ENCODE measurements at places on chromosomes 7 and 10.

DNA sequence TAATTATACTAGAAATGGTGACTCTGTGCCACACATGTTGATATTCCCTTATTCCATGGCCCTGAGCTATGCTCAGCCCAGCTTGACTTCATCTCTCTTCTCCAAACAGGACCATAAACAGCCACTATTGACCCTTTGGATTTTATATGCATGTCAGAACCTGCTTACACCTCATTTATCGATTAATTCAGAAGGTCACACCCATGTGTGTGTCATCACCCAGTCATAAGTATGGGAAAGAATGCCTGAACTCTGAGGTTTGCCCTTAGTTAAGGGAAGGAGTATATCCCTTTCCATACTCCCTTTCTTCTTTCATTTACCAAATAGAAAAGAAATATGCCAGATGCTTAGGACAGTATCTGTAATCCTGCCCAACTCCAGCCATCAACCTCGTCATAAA is 602.3 kb downstream of the SORCS3 start:
- no peak for DNase-seq

GRCh38 chr10:35568483-35569015 is 36.6 kb upstream of the GJD4 start:
- no peak for DNase-seq

- DNase-seq = no peak
Measured at GRCh38 chr7:159211540-159212182, 67.0 kb upstream of the VIPR2 start.

DNA sequence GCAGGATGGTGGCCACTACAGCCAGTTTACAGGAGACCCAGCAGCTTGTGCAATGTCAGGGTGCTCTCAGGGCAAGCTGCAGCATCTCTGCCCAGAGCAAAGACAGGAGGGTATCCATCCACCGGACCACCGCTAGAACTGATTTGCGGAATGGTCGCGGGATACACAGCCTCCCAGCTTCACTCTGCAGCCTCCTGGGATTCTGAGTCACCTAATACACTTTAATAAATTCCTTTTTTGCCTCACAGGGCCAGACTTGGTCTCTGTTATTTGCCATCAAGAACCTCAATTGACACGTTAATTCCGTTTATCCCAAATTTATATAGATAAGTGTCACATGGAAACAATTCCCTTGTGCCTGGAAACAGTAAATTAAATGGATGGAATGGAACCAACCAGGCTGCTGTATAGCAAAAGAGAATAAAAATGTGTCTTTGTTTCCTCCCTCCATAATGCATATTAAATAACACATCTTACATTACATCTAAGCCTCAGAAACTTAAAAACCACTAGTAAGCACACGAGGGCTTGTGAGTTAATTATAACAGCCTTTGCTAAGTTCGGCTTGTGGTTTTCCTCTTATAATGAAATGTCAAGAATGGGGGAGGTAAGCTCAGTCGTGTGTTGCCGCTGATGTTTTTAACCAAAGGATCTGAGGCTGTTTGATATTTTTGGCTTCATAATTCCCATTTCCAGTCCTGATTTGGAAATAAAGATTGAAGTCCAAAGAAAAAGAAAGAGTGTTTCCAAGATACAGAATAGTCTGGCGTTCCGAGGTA is 52.1 kb downstream of the ADRB1 start:
- DNase-seq = no peak

- DNase-seq = no peak
Measured at GRCh38 chr7:918441-919113, 35.9 kb downstream of the ADAP1 start.

DNA sequence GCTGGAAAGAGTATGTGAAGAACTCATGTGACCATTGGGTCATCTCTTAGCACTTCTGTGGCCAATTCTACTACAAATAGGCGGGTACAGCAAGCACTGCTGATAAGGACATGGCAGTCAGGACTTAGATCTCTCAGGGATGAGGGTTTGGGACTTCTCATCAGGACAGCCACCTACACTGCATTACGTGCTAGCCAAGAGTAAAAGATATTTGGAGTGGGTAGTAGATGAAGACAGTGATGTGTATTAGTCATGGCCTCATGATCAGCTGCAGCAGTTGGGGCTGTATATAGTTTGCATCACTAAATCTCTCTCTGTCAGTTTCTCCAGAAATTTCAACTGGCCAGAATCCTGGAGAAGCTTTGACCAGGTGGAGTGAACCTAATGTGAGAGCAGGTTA is 9.2 kb downstream of the TAS2R60 start:
- DNase-seq = no peak

GRCh38 chr10:89213191-89213808 is 6.2 kb upstream of the CH25H start:
- DNase-seq = no peak

DNA sequence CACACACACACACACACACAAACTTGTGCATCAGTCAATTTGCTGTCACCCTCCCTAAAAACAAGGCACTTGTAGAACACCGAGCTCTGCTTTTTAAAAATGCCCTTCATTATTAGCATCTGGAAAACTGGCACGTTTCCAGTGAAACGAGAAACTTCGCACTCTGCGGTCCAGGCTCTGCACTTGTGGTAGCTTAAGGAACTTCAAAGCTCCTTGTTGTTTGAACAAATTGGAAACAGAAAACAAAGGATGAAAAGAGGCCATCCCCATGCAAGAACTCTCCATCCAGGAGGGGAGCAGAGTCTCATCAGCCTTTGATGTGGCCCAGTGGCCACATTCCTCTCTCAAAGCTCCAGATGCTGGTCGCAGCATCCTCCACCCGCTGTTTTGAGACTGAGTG is 105.1 kb downstream of the C10orf90 start:
- no peak for DNase-seq

GRCh38 chr7:120163449-120163848 is 109.5 kb upstream of the KCND2 start:
- DNase-seq = no peak

DNA sequence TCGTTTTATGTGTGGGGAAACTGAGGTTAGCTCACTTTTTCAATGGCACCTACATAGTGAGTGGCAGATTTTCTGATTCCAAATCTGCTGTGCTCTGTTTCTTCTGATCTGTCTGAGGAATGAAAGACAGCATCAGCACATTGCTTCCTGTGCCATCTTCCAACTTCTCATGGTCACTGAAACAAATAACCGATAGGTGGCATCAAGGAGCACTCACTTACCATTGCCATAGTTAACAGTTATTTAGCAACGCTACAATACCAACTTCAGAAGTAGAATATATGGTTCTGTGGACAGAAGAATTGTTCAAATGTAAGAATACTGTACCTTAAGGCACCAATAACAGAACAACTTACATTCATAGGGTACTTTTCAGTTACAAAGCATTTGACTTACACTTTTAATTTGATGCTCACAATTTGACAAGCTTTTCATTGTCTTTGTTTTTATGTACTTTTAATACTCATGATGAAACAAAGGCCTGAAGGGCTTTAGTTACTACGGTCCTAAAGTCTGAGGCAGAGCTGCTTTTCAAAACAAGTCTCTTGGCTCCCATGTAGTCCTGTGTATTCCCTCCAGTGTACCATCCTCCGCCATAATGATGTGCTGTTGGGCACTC is 228.9 kb upstream of the TCF7L2 start:
- no peak for DNase-seq

- DNase-seq = no peak
Measured at GRCh38 chr10:21479570-21480315, 45.7 kb downstream of the SKIDA1 start.

- no peak for DNase-seq
Measured at GRCh38 chr10:34187201-34187600, 627.9 kb downstream of the PARD3 start.

- DNase-seq = no peak
Measured at GRCh38 chr10:30974773-30975415, 56.8 kb downstream of the ZNF438 start.

DNA sequence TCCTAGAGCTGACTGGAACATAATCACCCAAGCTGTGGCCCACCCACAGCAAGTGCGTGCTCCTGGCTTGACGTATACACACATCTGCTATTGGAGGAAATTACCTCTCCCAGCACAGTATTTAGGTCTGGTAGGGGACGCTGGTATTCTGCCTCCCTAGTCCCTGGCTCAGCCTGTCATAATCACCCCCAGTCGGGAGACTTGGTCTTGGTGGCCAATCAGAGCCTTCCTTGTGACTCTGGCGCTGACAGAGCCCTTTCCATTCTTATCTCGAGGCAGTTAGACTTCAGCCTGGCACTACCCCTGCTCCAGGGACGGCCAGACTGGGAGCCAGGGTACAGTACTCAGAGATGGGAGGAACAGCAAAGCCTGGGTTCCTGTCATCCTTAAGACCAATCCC is 14.3 kb upstream of the PRKAG2 start:
- DNase-seq = no peak

DNA sequence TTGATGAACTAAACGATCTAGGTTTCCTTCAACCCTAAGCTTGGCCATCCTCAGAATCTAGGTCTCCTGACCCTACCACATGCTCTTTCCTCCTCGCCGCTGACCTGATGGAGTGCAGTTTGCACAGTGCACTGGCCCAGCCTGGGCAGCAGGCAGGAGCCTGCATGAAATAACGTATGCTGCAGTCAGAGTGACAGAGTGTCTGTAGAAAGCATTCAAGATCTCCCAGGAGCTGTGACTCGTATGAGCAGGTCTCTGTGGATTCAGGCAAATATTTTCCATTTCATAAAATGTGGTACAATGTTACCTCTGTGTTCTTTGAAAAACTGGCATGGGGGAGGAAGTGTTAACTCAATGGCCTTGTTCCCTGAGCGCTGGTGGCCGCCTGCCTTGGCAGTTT is 441.8 kb downstream of the RPS24 start:
- no peak for DNase-seq

DNA sequence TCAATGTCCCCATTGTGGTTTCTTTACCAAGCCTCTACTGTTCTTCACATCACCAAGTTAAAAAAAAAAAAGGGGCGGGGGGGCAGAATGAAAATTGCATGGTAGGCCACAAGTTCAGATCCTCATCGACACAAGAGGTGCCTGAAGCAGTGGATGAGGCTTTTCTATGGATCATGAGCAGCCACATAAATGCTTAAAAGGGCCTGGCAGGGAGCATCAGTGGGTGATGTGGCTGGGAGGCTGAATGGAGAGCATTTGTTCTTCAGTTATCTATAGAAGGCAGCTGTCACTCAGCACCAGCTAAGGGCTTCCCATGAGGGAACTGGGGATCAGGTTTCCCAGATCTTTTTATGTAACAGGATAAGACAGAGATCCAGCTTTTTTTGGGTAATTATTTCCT is 117.9 kb downstream of the CFTR start:
- DNase-seq = no peak

- DNase-seq = no peak
Measured at GRCh38 chr7:2180081-2180480, 52.7 kb downstream of the MAD1L1 start.

DNA sequence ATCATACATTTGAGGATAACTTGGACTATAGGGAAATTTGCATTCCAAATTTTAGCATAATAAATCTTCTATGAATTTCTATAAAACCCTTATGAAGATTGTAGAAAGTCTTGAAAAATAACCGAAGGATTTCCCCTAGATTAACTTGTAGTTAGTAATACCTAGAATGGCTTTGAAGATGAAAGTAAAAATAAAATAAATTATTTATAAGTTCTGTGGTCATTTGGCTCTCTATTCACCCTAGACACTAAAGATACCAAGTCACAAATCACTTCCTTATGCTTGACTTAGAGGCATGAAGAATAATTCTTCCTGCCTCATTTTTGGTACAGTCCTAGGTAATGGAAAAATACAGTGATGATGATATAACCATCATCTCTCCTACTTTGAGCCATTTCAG is 79.3 kb downstream of the CSTF2T start:
- no peak for DNase-seq

- DNase-seq = no peak
Measured at GRCh38 chr7:132049462-132050304, 493.3 kb upstream of the PODXL start.

- DNase-seq = no peak
Measured at GRCh38 chr7:131506597-131506996, 49.8 kb downstream of the PODXL start.

GRCh38 chr7:953547-954327 is 743 bp downstream of the ADAP1 start:
- DNase-seq = no peak

- no peak for DNase-seq
Measured at GRCh38 chr7:48360574-48360973, 189.3 kb downstream of the ABCA13 start.

GRCh38 chr10:81179805-81180452 is 642.2 kb downstream of the SH2D4B start:
- DNase-seq = no peak

GRCh38 chr7:51186531-51186930 is 130.1 kb downstream of the COBL start:
- no peak for DNase-seq

DNA sequence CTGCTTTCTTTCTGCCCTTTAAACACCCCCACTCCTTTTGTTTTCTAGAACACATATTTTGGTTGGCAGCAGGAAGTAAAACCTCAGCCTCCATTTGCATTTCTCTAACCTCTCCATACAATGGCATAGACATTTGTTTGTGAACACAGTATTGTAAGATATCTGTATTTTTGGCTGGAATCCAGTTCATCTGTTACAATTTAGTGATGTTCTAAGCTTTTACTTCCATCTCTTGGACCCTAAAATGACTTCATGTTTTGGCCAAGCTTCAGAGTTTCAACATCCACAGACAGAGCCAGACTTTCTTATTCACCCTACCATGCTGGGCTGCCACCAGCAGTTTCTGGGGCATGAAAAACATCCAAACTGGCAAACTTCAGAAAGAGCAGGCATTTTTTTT is 21.1 kb upstream of the AUTS2 start:
- DNase-seq = no peak

DNA sequence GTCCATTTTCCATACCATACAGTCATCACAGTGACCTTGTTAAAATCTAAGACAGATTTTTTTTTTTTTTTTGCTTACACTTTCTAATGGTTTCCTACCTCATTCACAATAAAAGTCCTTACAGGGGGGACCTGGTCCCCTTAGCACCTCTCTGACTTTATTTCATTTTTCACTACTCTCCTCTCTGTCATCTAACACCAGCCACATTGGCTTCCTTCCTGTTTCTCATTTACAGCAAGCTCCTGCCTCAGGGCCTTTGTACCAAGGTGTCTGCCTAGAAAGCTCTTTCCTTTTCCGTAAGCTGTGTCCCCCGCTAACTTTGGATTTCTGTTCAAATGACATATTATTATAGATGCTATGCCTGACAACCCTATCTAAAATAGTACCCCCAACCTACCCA is 27.7 kb downstream of the CC2D2B start:
- no peak for DNase-seq

GRCh38 chr10:107480781-107481180 is 316.3 kb upstream of the SORCS1 start:
- no peak for DNase-seq

All from naive thymus-derived CD8-positive, alpha-beta T cell (primary cell).